ENCODE measurements at places on chromosomes 5 and 9.
A peak's percentile ranks its signal among the peaks of the same experiment; 100 is the strongest.

- DNase-seq, result no peak
Observed at GRCh38 chr9:70911791-70912190, 209.6 kb downstream of the TRPM3 start.

- DNase-seq, result no peak
Observed at GRCh38 chr9:15150939-15151338, 156.1 kb downstream of the TTC39B start.

DNA sequence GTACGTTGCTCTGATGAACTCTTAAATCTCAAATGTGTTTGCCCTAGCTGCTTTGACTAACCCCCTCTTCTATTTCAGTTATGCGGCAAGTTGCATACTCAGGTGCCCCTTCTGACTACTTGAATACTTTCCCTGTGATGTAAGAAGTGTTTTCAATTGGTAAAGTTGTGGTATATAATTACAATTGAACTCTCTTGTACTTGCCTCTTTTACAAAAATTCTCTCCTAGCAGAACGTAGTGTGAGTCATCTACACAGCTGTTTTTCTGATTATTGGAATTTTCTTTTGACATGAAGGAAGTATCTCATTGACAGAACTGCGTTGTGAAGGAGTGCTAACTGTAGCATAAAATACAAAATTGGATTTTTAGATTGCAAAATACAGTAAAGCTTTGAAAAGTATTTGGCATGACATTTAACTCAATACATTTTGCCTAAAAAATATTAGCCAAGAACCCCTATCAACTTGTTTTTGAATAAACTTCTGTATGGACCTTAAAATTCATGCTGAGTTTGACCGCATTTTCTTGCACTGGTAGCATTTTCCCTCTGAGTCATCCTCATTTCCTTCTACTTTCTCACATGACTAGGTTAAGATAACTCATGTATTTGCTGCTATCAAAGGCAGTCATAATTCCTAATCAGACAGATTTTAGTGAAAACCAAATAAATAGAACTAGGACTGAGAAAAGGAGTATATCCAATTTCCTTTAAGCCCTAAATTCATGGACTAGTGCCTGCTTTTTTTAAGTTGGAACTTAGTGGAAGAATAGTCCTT, 6.3 kb downstream of the CRHBP start:
- no peak for DNase-seq

DNA sequence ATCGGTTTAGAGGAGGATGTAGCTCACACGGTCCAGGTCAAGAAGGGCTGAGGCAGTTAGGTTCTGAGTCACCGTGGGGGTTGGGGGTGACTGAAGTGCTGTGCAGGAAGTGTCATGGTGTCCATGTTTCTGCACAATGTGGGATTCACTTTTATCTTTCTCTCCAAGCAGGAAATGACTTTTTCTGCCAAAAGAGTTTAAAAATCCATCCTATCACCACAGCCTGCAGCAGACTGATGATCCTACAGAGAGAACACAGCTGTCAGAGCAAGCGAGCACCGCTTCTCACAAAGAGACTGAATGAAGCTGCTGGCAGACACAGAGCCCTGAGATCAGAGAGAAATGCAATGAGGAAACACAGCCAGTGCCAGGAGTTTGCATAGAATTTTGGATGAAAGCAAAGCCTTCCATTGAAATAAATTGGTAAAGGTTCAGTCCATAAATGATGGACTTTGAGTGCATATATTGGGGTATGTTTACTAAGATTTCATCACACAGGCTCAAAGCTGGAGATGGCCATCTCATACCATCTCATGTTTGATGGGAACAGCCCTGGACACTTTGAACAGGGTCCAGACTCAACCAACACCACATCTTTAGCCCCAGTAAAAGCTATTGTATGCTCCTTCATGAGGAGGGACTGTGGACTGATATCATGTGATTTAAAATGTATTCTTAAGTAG, 213.9 kb upstream of the FBXL7 start:
- DNase-seq, result no peak

- no peak for DNase-seq
Observed at GRCh38 chr5:135108992-135109391, 75.0 kb upstream of the PITX1 start.

DNA sequence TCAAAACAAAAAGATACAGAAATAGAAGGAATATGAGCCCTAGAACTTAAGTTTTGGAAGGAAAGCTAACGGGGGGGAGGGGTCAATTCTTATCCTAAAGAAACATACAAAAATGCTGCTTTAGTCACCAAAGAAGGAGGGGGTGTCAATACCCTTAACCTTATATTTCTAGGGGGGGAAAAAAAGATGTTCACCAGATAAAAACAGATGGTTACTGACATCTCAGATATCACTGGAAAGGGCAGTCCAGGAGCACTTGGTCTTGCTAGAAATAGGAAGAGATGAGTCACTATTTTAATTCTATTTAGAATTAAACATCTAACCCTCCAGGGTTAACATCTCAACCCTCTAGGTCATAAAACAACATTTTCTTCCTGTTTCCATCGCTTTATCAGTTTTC, 1.7 kb downstream of the DIAPH1 start:
- DNase-seq, result no peak

DNA sequence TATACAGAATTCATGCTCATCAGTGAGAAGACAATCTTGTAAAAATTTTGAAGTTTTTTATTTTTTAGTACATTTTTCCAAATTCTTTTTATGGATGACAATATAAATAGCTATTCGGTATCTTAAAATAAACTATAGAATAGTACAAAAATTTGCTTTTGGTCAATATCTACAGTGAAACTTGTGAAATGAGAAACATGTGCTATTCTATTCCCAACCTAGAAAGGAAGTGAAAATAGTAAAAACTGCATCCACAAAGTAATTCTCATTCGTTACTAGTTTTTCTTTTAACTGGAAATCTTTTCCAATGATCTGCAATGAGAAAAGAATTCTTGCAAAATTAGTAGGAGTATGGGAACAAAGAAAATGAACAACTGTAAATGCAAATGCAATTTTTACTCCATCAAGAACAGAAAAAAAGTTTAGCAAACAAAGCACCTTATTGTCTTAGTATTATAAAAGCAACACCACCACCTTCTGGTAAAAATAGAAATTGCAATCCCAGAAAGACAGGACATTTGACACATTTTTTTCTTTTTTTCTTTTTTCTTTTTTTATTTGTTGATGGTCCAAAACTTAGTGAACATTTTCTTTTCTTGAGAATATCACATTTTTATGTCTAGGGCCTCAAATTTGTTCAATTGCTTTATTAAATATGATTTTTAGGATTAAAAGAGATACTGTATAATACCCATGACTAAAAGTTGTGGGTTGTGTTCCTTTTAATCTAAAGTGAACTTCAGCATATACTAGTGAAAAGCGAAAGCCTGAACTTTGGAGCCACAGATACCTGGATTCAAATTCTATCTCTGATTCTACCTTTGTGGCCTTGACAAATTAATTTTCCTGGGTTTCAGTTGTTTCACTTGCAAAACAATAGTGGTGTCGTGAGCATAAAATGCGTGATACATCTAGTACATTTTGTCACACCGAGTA, 72.3 kb downstream of the SLCO4C1 start:
- DNase-seq, result peak; percentile 53
